ENCODE measurements at places on chromosomes 2 and 18.

GRCh38 chr2:96325041-96325883 lies at the start of gene ITPRIPL1:
Gene ITPRIPL1 (plus strand): TSS chr2:96325317. CDS start chr2:96325840, 523 bp downstream.
- DNase-seq, result peak; percentile 56

- no peak for DNase-seq
Measured at GRCh38 chr2:227684258-227684657, 17.7 kb downstream of the SCYGR5 start.

- DNase-seq, result no peak
Measured at GRCh38 chr2:60796573-60797509, 40.8 kb downstream of the PAPOLG start.

GRCh38 chr2:101672047-101672446 lies 25.5 kb upstream of the MAP4K4 start:
- no peak for DNase-seq

DNA sequence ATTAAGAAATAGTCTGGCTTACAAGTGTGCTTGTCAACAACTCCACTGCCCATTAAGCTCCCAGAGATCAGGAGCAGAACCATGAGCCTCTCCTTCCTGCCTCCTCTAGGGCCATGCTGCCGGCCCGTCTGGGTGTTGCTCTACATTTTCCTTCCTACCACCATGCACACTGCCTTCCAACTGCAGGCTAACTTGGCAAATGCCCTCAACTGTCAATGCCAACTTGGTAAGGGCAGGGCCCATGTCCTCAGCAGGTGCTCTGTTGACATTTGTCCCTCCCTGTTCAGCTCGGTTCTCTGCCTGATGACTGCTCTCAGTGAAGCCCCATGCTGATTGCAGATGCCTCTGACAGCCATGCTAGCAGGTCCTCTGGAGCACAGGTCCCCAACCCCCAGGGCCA lies 345.2 kb downstream of the ALK start:
- DNase-seq, result no peak

DNA sequence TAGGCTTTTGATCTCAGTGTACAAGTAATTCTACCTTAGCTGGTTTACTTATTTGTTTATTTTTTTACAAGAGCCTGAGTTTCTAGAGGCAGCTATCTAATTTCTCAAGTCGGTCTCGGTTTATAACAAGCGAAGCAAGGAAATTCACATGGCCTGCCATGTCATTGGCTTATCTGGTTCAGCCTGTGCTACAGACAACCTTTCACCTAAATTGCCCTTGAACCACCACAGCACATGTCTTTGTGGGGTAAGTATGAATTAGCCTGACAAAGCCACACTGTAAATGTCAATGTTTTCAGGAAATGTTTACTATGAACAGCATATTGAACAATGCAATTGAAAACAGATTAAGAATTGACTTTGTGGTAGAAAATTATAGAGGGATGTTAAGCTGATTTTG lies 167.1 kb downstream of the PID1 start:
- no peak for DNase-seq

GRCh38 chr2:62320657-62321357 lies 124.9 kb downstream of the B3GNT2 start:
- no peak for DNase-seq

DNA sequence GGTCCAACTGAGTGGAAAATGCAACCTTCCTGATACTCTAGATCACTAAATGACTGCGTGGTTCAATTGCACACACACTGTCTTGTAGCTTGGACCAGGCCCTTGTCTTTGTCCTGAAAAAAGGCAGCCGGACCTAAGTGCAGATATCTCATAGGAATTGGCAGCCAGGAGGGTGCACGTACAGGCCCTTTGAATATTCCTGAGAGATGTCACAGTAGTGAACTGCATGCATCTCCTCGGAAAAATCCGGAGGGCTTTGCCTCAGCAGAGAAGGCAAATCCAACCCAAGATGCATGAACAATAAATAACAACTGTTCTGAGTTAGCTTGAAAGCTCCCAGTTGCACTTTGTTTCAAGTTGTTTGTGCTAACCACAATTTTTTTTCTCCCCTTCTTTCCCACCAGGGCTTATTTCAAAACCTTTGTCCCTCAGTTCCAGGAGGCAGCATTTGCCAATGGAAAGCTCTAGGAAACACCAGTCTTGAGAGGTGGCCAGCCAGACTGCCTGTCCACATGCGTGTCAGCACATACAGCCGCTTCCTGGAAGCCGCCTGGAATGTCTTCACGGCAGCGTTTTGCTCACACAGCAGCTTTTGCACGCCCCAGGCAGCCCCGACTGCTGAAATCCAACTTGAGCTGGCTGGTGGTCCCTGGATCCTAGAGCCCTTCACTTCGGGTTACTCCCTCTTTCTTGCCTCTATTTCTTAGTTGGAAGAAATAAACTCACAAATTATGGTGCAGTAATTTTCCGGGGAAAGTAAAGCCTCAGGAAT lies 54.4 kb upstream of the FOSL2 start:
- no peak for DNase-seq

DNA sequence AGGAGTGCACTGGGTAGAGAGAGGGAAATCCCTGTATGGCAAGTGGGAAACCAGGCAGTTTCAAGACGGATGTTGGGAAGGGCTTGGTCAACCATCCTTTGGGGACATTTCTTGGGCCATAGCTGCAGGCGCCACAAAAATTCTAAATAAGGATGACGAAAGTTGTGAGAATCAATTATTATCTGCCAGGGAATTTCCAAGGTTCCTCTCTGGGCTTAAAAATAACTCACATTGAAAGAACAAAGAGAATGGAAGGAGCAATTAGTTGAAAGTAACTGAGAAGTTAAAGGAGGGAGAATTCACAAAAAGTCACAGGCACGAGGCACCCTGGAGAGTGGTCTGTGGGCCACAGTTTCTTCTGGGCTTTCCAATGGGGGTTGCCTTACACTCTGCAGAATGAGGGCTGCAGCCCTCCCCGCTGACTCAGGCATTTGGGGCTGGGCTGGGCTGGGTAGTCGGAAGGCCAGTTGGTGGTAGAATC lies 195.7 kb downstream of the SMAD7 start:
- DNase-seq, result no peak

- no peak for DNase-seq
Measured at GRCh38 chr2:25833566-25833965, 44.7 kb downstream of the ASXL2 start.

DNA sequence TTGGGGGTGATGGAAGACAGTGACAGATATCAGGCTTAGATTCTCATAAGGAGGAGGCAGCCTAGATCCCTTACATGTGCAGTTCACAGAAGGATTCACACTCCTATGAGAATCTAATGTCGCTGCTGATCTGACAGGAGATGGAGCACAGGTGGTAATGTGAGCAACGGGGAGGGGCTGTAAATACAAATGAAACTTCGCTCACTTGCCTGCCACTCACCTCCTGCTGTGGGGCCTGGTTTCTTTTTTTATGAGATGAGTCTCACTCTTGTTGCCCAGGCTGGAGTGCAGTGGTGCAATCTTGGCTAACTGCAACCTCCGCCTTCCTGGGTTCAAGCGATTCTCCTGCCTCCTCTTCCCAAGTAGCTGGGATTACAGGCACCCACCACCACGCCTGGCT lies 258.6 kb downstream of the EN1 start:
- no peak for DNase-seq

GRCh38 chr18:49630246-49630699 lies 68.4 kb downstream of the LIPG start:
- no peak for DNase-seq

- no peak for DNase-seq
Measured at GRCh38 chr2:42197792-42198191, 28.6 kb downstream of the EML4 start.

GRCh38 chr2:62787386-62787785 lies 81.9 kb downstream of the EHBP1 start:
- DNase-seq, result peak; percentile 30

GRCh38 chr2:64157792-64158191 lies 13.6 kb upstream of the PELI1 start:
- no peak for DNase-seq

- no peak for DNase-seq
Measured at GRCh38 chr2:206176121-206176520, 16.4 kb downstream of the EEF1B2 start.

DNA sequence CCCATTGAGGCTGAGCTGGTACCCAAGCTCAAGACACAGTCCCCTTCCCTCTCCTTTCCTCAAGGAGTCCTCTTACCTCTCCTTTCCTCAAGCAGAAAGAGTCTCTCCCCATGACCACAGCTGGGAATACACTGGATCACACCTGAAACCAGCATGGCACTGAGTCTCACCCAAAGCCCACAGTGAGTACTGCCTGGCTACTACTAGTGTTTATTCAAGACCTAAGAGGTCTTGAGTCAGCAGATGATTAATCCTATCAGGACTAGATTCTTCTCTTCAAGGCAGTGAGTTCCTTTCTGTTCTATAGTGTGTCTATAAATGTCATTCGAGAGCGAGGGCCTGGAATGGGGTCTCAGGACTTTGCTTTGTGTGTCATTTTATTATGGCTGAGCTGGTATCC lies 111.4 kb downstream of the METTL4 start:
- no peak for DNase-seq
